NCI-H460 (cell line): ENCODE measurements at places on chromosomes 4 and X. TPM values are rescaled to one million over a fixed set of nuclear protein-coding genes. Genes with fewer than 3 reads are reported as not detected.

The HSD17B13 gene
- 0.17 and 0.20 TPM in 2 replicates for total RNA-seq

The PCSK1N gene
- total RNA-seq, result 7.5 and 8.1 TPM in 2 replicates

The SH3RF1 gene
- total RNA-seq, result 3.9 and 4.4 TPM in 2 replicates

The STK32B gene
- 1.5 and 1.6 TPM in 2 replicates for total RNA-seq

The MXD4 gene
- total RNA-seq, result 8.6 and 12.8 TPM in 2 replicates

The PPEF1 gene
- 1.6 and 2.6 TPM in 2 replicates for total RNA-seq

The CA5B gene
- 11.0 and 13.8 TPM in 2 replicates for total RNA-seq

The PCDH19 gene
- 0.05 and 0.06 TPM in 2 replicates for total RNA-seq

The CSN1S1 gene
- not detected in 2 replicates for total RNA-seq

The NDNF gene
- total RNA-seq, result 0.35 and 0.79 TPM in 2 replicates

The RAI2 gene
- total RNA-seq, result not detected in 2 replicates

The SOWAHB gene
- not detected in 2 replicates for total RNA-seq

The CXorf49 gene
- not detected in 2 replicates for total RNA-seq

The AFM gene
- not detected in 2 replicates for total RNA-seq

The SLC25A14 gene
- total RNA-seq, result 15.8 and 19.0 TPM in 2 replicates

The SMPX gene
- total RNA-seq, result 0.52 TPM in 1 of 2 replicates, not detected in the other

The MAGEC3 gene
- total RNA-seq, result not detected in 2 replicates

The PNMA3 gene
- not detected in 2 replicates for total RNA-seq

The HPGDS gene
- 28.7 and 32.3 TPM in 2 replicates for total RNA-seq

The SRPX gene
- total RNA-seq, result 78.0 and 85.8 TPM in 2 replicates

The SLC10A3 gene
- 27.9 and 34.8 TPM in 2 replicates for total RNA-seq

The EDNRA gene
- total RNA-seq, result 0.35 TPM in 1 of 2 replicates, not detected in the other

The GYPE gene
- total RNA-seq, result 1.3 and 2.3 TPM in 2 replicates

The RPL39 gene
- 6,322 and 6,424 TPM in 2 replicates for total RNA-seq

The SPANXB1 gene
- not detected in 2 replicates for total RNA-seq

The SRPX2 gene
- 34.8 and 39.8 TPM in 2 replicates for total RNA-seq

The SORCS2 gene
- total RNA-seq, result not detected in 2 replicates

The ABHD18 gene
- 6.8 and 9.6 TPM in 2 replicates for total RNA-seq
